ENCODE measurements at places on chromosomes 2 and 18.

GRCh38 chr18:30562231-30562630 is 480.3 kb downstream of the DSC3 start:
- no peak for DNase-seq

DNA sequence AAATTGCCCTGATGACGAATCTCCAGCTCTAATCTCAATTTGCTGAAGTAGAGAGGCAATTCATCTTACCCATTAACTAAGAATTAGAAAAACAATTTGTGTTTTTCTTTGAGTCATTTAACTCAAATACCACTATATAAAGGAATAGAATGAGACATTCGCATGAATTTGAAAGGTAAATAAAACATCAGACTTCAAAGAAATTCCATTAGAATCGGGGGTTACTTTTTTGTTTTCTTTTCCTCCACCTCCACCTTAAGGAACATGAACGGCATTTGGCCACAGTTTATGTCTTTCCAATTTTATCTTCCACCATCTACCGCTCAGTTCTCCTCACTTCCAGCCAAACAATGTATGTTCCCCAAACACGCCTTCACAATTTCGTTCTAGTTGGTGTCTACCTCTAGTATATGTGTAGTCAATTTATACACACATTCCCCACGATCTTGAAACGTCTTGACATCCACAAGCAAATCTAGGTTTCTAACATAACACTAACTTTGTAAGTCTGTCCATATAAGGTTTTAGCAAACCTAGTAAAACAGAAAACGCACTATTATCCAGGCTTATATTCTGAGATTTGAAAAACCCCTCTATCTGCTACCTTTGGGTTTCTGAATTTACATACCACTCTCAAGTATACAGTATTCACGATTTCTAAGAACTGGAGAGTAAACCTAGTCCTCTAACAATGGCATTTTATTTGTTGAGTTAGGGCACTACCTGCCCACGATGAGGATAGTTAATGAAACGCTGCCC is 1.2 kb upstream of the SMCHD1 start:
- DNase-seq: no peak

DNA sequence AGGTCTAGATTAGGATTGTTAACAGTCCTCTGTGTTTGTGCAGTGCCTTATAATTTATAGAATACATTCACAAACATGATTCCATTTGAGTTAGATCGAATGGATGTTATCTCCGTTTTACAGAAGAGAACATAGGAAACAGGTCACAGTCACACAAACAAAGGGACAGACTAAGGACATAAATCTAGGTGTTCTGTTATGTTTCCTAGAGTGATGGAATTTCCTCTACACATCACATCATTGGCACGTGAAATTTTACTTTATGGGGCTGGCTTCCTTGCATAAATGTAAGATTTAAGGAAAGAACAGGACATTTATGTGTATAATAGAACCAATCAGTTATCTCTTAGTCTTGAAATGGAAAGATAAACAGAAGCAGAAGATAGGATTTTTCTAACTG is 6.4 kb downstream of the TRIM54 start:
- no peak for DNase-seq

GRCh38 chr2:225414902-225415301 is 15.4 kb downstream of the NYAP2 start:
- DNase-seq: no peak

DNA sequence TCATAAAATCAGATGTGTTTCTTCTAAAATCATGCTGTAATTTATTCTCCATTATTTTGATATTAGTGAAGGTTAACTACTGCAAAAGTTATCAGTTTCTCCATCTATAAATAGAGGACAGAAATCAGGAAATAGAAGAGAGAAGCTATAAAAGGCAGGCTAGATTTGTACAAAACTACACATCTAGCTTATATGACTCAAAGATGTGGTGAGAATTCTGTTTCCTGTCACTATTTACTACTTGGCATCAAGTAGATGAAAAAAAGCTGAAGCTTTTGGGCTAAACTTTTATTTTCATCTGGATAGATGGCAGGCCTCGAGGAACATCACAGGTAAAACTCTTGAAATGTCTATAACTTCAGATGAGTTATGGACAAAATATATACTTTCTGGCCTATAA is 49.8 kb upstream of the NAB1 start:
- DNase-seq: no peak

Measured in HepG2 (cell line).